ENCODE measurements at places on chromosomes 11 and 22.

GRCh38 chr11:289712-290620 is 1.0 kb downstream of the PGGHG start:
- no peak for DNase-seq

- DNase-seq = no peak
Measured at GRCh38 chr11:44923115-44923514, 27.6 kb downstream of the TP53I11 start.

DNA sequence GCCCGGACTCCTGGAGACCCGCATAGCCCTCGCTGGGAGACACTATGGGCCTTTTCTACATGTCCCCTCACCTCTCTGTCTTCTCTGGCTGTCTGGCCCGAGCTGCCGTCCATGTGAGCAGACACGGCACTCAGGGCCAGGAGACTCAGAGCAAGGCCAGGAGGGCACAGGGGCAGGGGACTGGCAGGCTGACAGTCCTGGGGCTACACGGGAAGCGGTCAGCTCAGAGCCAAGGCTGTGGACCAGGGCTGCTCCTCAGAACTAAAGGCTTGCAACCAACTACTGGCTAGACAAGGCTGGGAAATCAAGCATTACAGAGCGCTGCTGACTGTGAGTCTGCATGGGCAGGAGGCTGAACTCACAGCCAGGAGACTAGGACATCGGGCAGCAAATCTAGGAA is 56.1 kb upstream of the CDON start:
- DNase-seq = no peak

DNA sequence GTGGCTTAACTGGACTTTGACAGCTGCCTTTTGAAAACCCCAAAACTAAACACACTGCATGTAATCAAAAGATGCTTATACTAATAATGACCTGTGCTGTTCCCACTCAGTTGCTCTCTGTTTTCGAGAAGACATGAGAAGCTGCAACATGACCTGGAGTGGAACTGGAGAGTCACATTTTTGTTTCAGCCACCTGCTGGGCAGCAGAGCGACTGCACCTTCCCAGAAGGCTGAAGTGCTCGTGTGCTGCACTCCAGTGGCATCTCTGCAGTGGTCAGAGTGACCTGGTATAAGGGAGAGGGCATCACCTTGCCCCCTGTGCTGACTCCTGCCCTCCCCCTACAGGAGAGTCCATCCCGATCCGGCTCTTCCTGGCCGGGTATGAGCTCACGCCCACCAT is 8.6 kb downstream of the THYN1 start:
- DNase-seq = no peak

DNA sequence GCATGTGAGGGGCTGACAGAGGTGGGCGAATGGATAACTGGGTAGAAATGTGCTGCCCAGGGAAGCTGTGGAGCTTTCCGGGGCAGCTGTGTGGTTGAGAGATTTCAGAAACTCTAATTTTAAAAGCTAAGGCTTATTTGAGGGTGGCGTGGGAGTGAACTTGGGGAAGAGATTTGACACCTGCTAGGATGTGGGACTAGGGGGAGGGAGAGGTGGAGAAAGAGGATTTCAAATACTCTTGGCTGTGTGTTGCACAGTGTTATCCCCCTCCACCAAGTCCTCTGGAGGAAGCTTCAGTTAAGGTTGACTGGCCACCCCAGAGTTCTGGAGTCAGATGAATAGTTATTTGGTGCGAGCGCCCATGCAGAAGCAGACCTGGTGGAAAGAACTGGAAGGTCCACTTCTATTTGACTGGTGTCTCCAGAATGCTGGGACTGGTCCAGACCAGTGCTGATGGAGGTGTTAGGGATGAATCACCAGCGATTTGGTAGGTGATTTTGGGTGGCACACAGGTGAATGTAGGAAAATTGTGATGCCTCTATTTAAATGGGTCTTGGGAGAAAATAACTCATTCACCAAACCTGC is 72.8 kb upstream of the ALX4 start:
- DNase-seq = no peak
